ENCODE measurements at places on chromosomes 13 and 19.
A peak's percentile ranks its signal among the peaks of the same experiment; 100 is the strongest.

DNA sequence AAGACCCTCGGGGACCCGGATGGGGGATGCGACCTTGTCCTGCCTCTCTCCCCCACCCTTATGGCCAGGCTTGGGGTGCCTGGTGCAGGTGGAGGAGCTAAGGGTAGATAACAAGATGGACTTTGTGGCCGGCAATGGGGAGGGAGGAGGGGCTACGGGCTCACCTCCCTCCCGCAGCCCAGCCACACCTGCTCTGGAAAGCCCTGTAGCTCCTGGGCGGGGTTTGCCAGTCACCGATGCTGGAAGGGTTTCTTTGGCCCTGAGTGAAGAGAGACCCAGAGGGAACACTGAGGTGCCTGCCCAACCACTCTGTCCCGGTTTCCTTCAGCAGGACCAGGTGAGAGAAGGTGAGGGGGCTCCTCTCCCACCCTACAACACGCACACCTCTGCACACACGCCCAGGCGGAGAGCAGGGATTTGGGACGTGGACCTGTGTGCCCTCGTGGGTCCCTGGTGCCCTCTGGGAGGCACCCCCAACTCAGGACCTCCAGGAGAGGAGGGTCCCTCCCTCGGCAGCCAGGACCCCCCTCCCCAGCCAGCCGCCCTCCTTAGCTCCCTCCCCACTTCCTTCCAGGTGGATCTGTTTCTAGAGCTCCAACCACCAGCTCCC lies at the start of gene FUT2:
FUT2 (plus strand) TSS at position 229 of the 610 bp plus-strand sequence. CDS start 6,986 bp downstream, outside the sequence.
- DNase-seq, result no peak

GRCh38 chr13:70424428-70424827 lies 316.2 kb upstream of the KLHL1 start:
- DNase-seq, result no peak

GRCh38 chr19:42191855-42192254 lies 25.6 kb downstream of the DEDD2 start:
- DNase-seq, result peak; percentile 59

- no peak for DNase-seq
These were observed 6.3 kb downstream of the ARHGAP45 start for GRCh38 chr19:1073063-1073955.

GRCh38 chr19:34733266-34733745 lies 737 bp upstream of the ZNF181 start:
- DNase-seq, result peak; percentile 88

GRCh38 chr13:45229172-45229571 lies 28.3 kb upstream of the KCTD4 start:
- no peak for DNase-seq

- DNase-seq, result peak; percentile 90
These were observed 781 bp downstream of the QPCTL start for GRCh38 chr19:45693106-45693788.

- peak; percentile 83 for DNase-seq
These were observed 471 bp upstream of the INSR start for GRCh38 chr19:7294558-7295212.
